Stimulated activated naive CD4-positive, alpha-beta T cell treated with Interleukin-2 at 50 U/mL for 16 hours (primary cell): ENCODE measurements at places on chromosomes 12 and 14.

DNA sequence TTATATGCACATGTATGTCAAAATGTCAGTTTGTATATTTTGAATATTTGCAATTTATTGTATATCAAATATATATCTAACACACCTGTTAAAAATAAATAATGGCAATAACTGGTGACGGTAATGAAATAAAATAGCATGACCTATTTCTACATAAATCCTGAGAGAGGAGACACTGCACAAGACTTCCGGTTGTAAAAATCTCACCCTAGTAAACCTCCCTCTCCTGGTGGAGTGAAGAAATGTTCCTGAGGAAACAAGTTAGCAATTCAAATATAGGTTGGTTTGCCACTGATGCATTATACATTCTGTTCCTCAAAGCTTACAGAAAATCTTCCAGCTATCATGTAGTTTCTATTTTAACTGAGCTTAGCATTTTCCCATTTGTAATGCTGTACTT is 166.1 kb upstream of the SYT10 start:
- no peak for DNase-seq

DNA sequence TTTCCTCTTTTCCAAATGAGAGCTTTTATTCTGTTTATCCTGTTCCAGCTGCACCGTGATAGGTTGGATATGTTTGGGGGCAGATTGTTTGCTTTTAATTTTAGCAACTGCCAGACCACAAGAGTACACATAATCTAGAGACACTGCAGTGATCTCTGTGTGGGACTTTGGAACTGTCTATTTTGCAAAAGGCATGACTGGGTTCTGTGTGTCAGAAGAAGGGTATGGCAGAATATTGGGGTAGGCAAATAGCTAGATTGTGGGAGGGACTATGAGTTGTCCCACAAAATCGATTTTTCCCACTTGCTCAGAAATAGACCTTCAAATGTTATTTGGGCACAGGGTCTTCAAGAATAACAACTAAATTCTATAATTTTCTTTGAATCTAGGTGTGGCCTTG is 275.9 kb upstream of the KITLG start:
- no peak for DNase-seq

GRCh38 chr12:43407816-43408645 is 144.0 kb downstream of the ADAMTS20 start:
- DNase-seq, result no peak

DNA sequence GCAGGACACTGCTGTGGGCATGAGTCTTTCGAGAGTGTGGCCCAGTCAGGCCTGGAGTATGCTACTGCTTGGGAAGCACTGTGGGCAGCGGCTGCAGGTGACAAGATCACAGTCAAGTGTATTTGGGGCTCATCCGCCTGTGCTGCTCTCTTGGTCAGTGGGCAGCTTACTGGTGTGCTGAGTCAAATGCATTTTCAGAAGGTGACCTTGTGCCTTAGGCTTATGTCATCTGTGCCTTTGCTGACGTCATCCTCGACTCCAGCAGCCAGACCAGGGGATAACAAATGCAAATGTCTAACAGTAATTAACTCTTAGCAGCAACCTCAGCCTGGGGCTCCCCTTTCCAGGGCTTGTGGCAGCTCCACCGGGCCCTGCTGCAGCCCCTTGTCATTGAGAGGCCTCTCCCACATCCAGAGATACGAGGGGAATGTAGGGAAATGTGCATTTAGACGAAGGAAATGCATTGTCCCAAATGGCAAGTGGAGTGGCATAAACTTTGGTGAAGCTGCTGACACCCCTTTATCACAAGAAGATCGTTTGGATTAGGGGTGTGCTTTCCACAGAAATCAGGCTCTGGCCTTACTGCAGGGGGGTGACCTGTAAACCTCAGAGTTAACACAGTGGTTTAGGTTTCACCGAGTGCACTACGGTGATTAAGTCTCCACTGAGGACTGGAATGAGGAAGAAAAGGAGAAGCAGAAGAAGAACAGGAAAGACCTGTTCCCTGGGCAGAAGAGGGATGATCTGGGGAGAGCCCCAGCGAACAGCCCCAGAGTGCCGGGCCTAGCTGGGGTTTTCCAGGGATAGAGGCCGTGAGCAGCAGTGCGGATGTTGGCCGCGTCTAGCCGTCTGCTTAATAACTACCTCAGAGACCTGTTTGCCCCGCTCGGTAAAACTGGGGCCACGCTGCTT is 39.7 kb downstream of the PSMA6 start:
- DNase-seq, result no peak

GRCh38 chr14:88604212-88604611 is 41.4 kb downstream of the ZC3H14 start:
- no peak for DNase-seq

DNA sequence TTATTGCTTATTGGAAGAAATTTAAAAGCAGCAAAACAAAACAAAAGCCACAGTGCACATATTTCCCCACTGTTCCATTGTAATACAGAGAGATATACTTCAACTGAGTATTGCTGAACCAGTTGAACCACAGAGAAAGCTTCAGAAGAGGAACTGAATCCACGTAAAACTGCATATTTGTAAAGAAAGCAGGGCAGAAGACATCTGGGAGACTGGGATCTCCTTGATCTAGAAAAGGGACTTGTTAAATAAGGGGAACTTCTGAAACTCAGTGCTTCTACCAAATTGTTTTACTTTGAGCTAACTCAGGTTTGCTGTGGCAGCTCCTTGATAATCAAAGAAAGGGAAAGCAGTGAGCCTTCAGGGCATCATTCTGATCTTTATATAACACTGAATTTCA is 411.1 kb upstream of the MDGA2 start:
- no peak for DNase-seq

- peak; percentile 14 for DNase-seq
Observed at GRCh38 chr12:123983822-123984485, 10.9 kb downstream of the ZNF664 start.

GRCh38 chr14:61482348-61483206 is 161.2 kb downstream of the PRKCH start:
- DNase-seq, result no peak

DNA sequence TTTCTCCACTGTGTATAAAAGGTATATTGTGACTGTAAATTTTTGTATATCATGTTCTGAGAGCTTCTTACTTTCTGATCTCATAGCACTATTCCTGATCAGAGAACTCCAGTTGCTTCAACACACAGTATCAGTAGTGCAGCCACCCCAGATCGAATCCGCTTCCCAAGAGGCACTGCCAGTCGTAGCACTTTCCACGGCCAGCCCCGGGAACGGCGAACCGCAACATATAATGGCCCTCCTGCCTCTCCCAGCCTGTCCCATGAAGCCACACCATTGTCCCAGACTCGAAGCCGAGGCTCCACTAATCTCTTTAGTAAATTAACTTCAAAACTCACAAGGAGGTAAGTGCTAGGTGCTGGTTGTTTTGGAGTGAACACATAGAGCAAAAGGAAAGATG is 30.9 kb downstream of the CKB start:
- DNase-seq, result no peak

- DNase-seq, result no peak
Observed at GRCh38 chr12:128956755-128957154, 103.5 kb downstream of the GLT1D1 start.

GRCh38 chr12:53391724-53392123 is 11.7 kb downstream of the SP1 start:
- DNase-seq, result no peak

DNA sequence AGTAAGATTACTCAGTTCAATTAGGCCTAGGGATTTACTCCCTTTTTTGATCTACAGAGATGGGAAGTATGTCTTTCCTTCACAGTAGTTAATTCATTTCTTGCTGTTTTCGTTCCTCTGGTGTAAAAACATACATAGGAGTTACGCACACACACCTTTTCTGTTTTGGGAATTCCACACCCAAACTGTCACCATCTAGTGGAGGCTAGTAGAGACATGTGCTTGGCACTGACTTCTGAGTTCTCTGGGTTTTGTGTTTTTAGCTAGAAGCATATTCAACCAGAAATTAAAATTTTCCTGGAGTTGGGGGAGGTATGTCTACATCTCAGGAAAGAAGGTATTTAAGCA is 1.4 kb downstream of the SUSD6 start:
- DNase-seq, result no peak

GRCh38 chr12:10701843-10702242 is 21.3 kb downstream of the YBX3 start:
- DNase-seq, result no peak

DNA sequence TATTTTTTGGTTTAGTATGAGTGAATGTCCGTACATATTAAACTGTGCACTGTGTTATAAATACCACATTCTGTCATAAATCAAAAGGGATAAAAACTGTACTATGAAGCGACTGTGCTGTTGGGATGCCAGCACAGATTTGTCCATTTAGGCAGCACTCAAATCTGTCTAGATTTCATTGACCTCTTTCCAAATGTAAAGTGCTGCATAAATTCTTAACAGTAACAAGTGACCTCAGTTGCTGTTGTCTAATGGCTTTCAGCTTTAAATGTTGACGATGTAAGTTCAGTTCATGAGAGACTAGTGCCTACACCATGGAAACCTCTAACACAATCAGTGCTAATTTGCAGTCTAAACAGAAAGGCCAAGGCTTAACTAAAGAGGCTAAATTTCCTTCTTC is 531.4 kb upstream of the LMO3 start:
- DNase-seq, result no peak

DNA sequence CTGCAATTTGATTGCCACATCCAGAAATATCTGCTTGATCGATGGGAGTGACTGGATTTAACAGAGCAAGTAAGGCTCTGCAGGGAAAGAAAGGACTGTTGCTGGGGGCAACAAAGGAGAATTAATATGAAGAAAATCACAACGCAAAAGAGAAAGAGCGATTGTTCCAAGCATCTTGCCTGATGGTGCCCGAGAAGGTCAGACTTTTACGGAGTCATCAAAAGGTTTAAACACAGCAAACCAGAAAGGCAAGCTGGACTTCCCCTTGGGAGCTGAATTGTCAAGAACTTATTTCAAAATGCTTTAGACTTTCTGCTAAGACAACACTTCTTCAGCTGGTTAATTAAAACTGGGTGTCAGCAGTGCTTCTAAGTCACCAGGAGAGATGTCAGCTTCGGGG is 791.5 kb downstream of the MED13L start:
- DNase-seq, result no peak

GRCh38 chr12:105992849-105993740 is 145.7 kb downstream of the NUAK1 start:
- no peak for DNase-seq

GRCh38 chr14:100375266-100375962 is 52.3 kb downstream of the SLC25A47 start:
- DNase-seq, result peak; percentile 90

GRCh38 chr12:66941150-66941549 is 262.3 kb upstream of the GRIP1 start:
- no peak for DNase-seq

DNA sequence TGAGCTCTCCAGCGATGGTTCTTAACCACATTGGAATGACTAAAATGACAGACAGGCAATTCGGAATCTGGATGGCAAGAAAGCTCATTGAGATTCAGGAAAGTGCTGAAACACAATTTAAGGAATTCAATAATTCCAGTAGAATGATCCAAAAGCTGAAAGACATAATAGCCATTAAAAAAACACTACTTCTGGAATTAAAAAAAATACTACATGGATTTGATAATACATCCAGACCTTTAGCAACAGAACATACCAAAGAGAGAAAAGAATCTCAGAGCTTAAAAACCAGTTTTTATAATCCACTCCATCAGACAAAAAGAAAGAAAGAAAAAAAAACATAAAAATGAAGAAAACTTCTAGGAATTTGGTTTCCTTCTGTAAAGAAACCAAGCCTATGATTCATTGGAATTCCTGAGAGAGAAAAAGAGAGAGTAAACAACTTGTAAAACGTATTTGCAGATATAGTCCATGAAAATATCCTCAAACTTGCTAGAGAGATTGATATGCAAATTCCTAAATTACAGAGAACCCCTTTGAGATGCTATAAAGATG is 52.8 kb downstream of the SLCO1B1 start:
- no peak for DNase-seq

DNA sequence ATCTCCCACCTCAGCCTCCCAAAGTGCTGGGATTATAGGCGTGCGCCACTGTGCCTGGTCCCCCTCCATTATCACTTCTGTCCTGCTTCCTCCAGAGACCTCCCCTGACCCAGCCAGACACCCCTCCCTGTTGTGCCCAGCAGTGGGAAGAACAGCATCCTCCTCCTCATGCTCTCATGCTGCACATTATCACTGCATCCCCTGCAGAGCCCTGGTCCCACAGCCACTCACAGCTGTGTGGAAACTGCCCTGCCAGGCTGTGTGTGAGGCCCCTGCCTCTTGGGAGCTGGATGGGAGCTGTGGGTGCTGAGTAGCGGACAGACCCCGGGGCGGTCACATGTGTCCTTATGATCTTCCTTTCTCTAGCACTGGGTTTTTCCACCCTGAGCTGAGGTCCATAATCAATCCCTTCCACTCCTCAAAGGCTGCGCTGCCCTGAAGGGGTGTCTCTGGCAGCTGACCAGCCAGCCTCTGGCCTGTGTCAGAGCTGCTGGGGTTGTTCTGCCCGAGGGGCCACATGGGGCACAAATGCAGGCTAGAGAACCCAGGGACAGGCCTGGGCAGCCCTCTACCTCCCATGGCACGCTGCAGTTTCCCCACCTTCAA is 9.2 kb downstream of the HIP1R start:
- DNase-seq, result no peak

DNA sequence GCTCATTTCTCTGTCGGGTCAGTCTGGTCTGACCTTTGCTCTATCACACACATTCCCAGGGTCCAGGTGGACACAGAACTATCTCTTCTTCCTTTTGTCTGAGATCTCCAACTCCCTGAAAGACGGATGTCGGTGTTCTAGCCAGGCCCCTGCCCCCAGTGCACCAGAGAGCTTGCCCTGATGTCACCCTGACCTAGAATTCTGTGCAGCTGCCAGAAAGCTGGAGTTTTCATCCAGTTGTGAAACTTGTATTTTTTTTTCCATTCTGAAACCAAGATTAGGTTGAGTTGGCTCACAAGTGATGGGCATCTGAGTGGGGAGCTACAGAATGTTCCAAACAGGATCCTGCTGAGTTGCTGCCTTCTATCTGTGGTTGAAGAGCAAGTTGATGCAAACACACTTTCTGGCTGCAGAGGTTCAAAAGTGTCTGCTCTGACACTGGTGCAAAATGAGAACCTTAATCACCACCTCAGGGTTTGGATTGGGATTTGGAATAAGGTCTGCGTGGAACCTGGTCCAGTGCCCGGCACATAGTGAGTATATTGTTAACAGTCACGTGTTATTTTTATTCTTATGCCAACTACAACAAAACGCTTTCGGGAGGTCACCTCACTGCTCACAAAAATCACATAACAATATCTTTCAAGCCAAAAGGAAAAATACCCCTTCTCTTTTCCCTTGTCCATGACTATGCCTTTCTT is 211.5 kb downstream of the SLC15A4 start:
- DNase-seq, result no peak

DNA sequence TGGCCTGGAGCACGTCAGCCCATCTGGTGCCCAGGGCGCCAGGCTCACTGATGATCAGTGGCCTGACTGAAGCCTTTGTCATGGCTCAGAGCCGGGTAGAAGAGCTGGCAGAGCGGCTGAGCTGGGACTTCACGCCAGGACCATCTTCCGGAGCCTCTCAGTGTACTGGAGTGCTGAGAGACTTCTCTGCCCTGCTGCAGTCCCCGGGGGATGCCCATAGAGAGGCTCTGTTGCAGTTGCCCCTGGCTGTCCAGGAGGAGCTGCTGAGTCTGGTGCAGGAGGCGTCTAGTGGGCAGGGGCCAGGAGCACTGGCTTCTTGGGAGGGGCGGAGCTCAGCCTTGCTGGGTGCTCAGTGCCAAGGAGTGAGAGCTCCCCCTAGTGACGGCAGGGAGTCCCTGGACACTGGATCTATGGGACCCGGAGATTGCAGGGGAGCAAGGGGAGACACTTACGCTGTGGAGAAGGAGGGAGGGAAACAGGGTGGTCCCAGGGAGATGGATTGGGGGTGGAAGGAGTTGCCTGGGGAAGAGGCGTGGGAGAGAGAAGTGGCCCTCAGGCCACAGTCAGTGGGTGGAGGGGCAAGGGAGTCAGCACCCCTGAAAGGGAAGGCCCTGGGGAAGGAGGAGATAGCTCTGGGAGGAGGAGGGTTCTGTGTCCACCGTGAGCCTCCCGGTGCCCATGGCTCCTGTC is 2.0 kb downstream of the KHNYN start:
- DNase-seq, result peak; percentile 88
